ENCODE measurements at places on chromosomes 6 and 20.
A peak's percentile ranks its signal among the peaks of the same experiment; 100 is the strongest.

GRCh38 chr6:160333841-160334240, 14.3 kb upstream of the SLC22A3 start:
- no peak for DNase-seq

- no peak for DNase-seq
Measured at GRCh38 chr6:115078555-115078954, 735.7 kb upstream of the HS3ST5 start.

GRCh38 chr6:49980898-49981297, 11.5 kb upstream of the DEFB113 start:
- DNase-seq = peak; percentile 47

DNA sequence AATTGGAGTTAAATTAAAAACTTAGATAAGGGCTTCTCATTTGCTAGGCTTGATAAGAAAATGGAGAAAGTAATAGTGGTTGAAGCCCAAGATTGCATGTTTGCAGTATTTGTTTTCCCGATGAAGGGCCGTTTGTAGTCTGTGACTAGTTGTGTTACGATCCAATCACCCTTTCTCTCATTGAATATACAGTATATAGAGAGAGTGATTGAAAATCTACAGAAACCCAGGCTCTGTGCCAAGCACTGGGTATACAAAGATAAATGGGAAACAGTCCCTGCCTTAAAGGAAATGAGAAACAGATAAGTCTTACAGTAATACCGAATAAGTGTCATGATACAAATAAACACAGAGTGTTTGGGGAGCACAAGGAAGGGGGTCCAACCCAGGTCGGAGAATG, 55.2 kb upstream of the CDKAL1 start:
- no peak for DNase-seq

GRCh38 chr6:16375843-16376242, 137.5 kb downstream of the GMPR start:
- DNase-seq = no peak

GRCh38 chr6:104638841-104639290, 220.9 kb downstream of the HACE1 start:
- DNase-seq = no peak

DNA sequence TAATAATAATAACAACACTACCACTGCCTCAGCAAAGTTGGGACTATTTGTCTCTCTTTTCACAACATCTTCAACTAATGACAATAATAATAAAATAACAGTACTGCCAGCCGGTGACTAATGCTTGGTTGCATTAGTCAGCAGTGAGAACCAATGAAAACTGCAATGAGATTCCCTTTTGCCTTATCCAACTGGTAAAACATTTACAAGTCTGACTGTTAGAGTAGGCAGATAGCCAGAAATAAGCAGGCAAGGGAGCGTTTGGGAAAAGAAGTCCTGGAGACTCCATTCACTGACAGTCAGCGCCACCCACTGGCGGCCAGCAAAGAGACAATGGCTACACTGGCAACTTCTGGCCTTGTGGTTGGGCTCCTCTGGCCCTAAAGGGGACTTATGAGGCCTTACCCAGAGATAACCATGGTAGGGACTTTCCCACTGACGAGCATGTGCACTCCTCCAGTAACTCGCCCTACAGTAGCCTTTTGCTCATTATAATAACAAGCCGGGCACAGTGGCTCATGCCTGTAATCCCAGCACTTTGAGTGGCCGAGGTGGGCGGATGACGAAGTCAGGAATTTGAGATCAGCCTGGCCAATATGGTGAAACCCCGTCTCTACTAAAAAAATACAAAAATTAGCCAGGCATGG, 3.4 kb upstream of the NSFL1C start:
- peak; percentile 99 for DNase-seq

DNA sequence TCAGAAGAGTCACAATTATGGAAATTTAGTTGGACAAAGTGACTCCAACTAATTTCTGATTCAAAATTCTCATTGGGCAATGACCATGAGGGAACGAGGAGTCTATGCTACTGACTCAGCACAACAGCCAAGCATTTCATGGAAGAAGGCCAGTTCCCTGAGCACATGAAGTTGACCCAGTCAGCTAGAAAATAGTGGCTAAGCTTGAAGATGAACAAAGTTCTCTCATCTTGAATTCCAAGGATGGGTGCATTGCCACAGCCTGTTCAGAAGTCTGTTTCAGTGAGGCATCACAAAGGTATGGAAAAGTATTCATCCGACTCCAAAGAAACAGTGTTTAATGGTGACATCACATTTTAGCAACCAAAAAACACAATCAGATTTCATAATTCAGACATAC, 676.9 kb downstream of the HACE1 start:
- DNase-seq = no peak

DNA sequence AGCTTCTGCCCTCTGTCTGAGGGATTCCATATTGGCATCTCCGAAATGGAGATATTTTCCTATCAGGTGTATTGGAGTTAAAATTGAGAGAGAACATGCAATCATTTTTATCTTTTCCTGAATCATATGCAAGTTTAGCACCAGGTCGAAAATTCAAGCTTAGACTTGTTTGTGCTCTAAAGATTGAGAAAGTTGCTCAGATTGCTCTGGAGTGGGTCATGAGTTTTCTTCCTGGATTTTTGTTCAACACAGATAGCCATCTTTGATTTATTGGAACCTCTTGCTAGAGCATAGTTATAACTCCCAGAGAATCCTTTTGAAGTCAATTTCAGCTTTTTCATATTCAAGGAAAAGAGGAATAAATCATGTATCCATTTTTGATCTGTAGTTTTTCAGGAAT, 373.5 kb upstream of the FLRT3 start:
- no peak for DNase-seq

- DNase-seq = peak; percentile 86
Measured at GRCh38 chr6:106894978-106895702, 79.4 kb downstream of the CD24 start.

GRCh38 chr20:4886771-4887527, 114.4 kb downstream of the SLC23A2 start:
- no peak for DNase-seq

DNA sequence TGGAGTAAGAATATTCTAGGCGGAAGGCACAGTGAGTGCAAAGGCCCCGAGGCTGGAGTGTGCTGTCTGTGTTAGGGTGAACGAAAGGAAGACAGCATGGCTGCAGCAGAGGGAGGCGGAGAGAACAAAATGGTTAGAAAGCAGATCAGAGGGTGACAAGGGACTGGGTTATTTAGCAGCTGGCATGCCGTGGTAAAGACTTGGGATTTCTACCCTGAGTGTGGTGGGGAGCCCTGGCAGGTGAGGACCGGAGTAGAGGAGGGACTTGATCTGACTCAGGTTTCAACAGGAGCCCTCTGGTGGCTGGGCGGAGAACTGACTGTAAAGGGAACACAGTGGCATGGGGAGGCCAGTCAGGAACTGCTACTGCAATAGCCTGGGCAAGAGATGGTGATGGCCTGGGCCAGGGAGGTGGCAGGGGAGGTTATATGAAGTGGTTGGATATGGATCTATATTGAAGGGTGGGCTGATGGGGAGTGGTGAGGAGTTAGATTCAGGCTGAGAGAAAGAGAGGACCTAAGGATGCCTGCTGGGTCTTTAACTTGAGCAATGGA, 38.0 kb downstream of the PIM1 start:
- peak; percentile 72 for DNase-seq

DNA sequence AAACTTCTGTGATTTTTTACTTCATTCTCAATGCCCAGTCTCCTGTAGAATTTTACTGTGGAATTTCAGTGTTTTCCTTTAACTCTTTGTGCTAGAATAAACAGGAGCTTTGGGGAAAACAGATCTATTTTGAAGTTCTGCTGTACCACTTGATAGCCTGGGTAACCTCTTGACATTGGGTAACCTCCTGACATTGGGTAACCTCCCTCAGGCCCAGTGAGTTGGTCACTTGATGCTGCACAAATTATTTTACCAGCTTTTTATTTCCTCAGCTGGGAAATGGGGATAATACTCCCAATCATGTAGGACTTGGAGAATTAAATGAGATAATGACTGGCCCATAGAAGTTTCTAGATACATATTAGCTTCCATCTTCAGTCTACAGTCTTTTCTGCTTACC, 137.3 kb upstream of the TOP1 start:
- no peak for DNase-seq

DNA sequence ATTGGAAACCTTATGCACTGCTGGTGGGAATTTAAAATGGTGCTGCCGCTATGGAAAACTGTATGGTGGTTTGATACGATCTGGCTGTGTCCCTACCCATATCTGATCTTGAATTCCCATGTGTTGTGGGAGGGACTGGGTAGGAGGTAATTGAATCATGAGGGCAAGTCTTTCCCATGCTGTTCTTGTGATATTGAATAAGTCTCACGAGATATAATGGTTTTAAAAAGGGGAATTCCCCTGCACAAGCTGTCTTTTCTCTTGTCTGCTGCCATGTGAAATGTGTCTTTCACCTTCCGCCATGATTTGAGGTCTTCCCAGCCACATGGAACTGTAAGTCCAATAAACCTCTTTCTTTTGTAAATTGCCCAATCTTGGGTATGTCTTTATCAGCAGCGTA, 4.9 kb downstream of the TAP2 start:
- no peak for DNase-seq

DNA sequence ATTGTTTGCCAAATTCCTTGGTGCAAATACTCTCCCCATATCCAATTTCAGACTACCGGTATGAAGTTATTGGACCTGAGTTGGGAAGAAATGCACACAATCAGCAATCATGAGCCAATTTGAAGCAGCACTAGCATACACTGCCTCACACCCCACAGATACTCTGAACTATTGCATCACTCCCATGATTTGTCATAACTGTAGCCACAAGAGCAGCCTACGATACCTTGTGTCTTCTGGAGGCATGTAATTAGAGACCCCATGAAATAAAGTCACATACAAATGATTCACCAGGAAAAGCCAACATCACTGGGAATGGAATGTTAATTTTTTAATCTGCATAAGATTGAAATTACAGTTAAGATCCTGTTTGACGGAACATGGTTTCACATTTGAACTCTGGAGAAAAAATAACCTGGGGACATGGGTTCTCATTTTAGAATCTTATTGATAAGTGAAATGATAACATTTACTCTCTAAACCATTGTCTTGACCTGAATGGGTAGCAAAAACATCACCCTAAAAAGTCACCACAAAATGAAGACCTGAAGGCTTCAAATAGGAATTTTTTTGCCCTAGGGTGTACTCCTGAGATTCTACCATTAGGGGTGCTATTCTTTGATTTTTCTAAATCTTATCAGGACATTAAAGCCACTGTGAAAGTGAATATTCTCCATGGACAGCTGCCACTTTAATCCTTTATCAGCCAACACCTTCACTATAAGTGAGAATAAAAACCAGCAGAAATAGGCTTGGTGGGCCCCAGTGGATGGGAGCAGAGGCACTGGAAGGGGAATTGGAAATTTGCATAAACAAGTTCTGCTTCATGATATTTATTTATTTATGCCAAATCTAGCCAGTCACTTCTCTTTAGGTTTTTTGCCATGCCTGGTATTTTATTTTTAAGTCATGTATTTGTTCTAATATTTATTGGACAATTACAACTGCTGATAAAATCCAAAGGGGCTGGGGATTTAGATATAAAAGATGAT, 34.5 kb upstream of the HBS1L start:
- peak; percentile 54 for DNase-seq

DNA sequence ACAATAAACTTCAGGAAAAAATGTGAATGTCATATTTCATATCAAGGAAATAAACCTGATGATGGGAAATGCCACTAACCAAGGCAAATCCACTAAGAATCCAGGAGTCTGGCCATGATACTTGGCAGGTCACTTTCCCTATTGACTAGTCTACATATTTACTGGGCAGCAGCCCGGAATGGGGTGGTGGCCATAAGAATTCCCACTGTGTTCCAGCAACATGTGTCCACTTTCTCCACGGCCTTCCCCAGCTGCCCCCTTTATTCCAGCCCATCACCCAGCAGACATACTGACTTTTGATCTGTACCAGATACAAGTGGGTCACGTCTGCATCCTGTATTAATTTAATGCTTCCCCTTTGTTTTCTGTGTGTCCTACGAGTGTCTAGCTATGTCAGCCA, 234.5 kb upstream of the PRDM1 start:
- DNase-seq = no peak

GRCh38 chr6:1116149-1116548, 195.7 kb upstream of the FOXQ1 start:
- DNase-seq = no peak

- DNase-seq = no peak
Measured at GRCh38 chr6:102075539-102075938, 682.0 kb downstream of the GRIK2 start.

GRCh38 chr6:24890471-24890870, 45.3 kb downstream of the RIPOR2 start:
- no peak for DNase-seq

- no peak for DNase-seq
Measured at GRCh38 chr6:93624408-93624807, 205.0 kb upstream of the EPHA7 start.

DNA sequence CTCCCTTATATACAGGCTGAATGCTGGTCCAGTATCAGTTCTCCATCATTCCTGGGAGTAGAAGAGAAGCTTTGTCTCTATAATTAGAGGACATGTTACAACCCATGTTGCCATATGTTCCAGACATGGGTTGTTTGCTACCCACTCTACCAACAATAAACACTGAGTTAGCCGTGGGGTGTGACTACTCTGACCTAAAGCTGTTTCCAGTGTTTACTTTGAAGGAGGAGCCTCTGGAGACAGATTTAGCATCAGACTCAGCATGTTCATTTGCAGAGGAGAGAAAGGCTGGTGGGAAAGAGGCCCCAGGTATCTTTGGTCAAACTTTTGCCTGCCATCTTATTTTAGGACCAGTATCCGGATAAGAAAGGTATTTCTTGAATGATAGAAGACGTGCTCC, 157.9 kb upstream of the SNX9 start:
- no peak for DNase-seq

Data from RKO (cell line).